Epithelial cell of prostate (primary cell): ENCODE measurements at places on chromosomes 3 and 15.

DNA sequence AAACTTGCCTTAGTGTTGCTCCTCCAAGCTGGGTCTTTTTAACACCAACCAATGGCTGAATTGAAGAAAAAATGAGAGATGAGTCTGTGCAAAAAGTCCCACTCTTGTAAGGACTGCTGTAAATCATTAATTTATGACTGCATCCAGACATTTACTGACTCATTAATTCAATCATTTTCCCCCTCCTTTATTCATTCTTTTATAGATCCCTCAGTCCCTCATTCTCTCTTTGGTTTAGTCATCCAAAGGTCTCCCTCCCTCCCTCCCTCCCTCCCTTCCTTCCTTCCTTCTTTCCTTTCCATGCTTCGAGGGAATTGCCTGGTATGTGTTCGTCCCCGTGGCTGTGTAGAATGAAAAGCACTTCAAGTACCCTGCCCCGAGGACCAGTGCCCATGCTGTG lies 35.3 kb upstream of the MRPS22 start:
- DNase-seq: no peak

DNA sequence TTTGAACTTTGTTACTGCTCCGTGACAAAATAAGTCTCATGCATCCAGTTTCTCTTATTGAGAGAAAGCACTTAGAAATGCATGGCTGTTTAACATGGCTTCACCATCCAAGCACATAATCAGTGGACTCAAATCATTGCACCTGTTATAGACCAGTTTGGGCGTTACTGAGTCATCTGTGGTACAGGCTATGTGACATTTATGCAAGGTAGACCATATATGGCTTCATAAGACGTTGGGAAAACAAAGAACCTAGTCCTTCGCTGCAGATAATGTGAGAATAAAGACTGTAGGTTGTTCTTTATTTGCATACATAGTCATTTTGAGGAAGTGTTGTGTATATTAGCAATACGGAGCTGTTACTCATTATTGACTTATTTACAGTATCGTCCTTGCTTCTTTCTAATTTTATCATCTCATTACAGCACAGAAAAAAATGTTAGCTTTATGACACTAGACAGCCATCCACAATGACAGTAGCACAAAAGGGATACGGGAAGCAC lies 374.7 kb downstream of the IL5RA start:
- DNase-seq: no peak

DNA sequence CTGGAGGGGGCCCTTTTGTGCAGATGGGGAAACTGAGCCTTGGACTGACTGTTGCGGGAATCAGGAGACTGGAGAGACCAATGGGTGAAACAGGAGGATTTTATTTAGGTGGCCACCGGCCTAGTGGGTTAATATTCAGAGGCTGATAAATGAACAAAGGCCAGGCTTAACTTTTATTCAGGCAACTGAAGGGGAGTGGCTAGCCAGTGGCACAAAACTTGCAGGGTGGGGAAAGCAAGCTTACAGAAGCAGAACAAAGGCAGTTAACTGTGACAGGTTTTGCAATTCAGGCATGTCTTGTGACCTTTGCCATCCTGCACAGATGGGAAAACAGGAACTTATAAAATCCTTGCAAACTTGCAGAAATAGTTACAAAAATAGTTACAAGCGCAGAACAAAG lies 24.9 kb upstream of the ACAD9 start:
- DNase-seq: no peak

DNA sequence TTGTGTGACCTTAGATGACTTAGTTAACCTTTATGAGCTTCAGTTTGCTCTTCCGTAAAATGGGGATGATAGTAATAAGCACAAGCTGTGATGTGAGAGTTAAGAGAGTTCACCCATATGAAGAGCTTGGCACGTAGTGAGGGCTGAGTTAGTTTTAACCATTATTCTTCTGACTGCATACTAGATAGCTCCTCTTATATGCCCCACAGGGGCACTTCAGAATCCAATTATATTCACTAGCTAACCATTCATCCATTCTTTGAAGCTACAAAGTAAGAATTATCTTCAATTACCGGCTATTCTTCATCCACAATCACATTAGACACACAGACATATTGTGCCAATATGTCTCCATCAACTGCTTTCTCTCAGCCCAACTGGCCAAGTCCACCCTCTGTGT lies 159.0 kb upstream of the STT3B start:
- no peak for DNase-seq

- DNase-seq: peak; percentile 34
These were observed 6.7 kb downstream of the EPHA3 start for GRCh38 chr3:89113893-89114840.
